Fibroblast of skin of right biceps (primary cell): ENCODE measurements at places on chromosomes 5 and 9.

DNA sequence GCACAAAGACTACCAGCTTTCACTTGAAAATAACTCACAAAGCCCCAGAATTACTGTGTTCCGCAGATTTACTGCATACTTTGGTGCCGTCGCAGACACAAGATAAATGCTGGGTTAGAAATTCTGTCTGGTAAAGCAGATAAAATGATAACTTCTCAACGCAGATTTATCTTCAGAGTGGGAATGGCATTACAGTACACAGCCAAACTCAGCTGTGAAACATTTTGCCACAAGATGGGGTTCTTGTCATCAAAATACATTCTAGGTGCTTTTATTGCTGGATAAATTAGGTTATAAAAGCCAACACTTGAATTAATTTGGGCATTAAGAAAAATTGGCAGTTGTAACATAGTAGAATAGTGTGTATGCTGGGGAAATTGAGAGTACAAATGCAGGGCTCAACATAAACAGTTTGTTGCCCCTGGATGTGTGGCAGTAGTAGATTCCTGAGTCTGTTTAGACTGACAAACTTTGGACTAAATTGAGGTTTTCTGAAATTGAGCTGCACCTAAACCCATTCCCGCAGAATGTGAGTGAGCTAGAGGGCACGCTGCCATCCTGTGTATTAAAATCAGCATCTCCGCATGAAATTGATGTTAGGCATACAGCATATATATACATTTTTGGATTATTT is 61.1 kb downstream of the LMNB1 start:
- no peak for DNase-seq

- peak; percentile 41 for DNase-seq
These were observed 75.4 kb downstream of the NDUFAF2 start for GRCh38 chr5:61020415-61020814.

GRCh38 chr5:180470966-180471582 is 23.1 kb upstream of the CNOT6 start:
- peak; percentile 57 for DNase-seq

- no peak for DNase-seq
These were observed 69.0 kb downstream of the KLHL3 start for GRCh38 chr5:137666901-137667300.

DNA sequence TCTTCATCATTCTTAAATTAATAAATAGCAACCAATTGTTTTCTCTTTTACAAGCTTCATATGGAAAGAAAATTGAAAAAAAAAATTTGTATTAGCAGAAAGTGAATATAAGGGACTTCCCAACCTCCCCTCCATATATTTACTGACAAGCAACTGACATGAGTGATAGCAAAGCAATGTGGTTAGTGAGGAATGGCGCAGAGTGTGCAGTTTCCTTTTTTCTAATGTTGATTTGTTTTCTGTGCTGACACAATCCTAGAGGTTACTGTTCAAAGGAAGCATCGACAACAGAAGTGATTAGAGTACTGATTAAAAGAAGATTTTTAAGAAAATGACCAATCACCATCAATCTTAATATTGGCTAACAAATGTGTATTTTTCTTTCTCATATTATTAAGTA is 1.7 kb upstream of the PTGER4 start:
- no peak for DNase-seq

DNA sequence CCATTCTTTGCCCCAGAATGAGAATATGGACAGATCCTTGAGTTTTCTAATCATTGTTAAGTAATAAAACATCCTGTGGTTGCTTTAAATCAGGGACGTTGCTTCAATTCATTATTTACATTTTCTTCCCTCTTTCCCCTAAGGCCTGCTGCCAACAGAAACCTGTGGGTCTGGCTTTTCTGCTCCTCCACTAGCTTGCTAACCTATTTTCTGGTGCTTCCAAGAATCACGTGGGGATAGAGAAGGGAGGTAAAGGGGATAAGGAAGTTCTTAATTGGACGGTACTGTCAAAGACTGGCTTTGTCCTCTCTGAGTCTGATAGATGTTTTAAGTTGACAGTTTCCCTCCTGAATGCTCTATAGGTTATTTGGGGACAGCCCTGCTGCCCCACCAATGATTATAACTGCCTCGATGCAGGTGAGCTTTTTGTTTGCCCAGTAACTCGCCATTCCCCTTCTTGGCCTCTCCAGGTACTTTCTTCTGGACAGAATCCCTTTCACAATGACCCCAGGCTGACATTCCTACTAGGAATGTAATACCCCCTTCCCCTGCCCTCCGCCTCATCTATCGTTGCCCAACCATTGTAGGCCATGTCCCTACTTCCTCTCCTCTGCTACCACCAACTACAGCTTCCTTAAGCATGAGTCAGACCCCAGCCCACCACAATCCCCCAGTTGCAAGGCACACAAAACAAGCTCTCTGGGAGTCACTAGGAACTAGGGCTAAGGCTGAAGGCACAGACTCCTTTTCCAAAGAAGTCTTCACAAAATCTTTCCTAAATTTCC is 19.9 kb upstream of the CPEB4 start:
- DNase-seq, result peak; percentile 56
